ENCODE measurements at places on chromosomes 6 and 20.

DNA sequence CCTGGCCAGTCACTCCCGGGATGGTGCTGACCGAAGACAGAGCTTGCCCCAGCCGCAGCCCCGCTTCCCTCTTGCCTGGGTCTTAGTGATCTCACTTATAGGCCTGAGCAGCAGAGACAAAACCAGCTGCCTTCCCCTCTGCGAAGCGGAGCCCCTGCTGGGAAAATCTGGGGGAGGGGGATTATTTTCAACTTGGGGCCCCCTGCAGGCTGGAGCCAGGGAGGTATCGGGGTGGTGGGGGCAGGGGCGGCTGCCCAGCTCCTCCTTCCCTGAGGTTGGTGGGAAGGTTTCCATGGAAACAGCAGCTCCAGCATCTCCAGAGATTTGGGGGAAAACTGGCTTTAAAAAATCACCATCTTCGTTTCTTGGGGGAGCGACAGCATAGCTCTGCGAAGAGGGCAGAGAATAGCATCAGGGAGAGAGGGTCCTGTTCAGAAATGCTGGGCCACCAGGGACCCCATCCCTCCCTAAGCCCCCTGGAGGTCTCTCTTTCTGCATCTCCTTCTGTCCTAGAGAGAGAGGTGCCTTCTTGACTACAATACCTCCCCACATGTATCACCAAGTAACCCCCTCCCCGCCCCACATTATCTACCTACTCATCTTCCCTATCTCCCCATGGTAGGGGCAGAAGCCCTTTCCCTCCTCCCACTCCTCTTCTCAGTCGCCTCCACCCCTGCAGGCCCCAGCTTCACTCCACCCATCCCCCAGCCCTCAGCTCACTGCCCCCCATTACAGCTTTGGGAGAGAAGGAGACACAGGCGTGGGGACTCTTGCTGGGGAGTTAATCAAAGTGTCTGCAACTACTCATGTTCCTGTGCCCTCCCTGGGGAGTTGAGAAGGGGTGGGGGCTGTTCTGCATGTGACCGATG is 88.4 kb upstream of the CCDC167 start:
- no peak for DNase-seq

GRCh38 chr20:32538526-32538939 is 46.6 kb downstream of the NOL4L start:
- DNase-seq = no peak

GRCh38 chr20:54231036-54231435 is 23.1 kb downstream of the PFDN4 start:
- DNase-seq = no peak

DNA sequence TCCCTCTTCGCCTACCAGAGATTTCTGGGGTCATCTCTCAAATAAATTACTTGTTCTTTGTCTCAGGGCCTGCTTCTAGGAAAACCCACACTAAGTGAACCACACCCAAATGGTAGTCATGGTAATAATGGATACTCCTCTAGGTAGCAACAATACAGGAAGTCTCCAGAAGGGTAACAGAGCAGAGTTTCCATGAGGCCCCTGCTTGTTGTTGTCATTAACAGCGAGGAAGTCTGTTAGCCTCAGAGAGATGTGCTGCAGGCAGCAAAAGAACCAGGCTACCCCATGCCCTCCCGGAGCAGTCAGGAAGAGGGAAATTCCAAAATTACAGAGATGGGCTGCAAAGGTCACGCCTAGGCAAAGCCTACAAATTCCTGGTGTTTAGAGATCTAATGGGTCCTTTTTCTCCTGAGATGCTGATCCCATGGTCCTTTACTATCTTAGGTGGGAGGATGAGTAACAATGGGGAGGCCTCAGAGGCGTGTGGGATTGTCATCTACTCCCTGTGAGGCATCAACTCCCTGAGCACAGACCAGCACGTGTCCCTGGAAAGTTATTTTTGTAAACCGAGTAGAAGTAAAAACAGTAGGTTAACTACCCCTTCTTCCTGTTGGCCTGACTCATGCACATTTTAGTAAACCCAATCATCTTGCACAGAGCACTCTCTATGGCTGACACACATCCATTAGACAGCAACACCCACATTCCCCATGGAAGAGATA is 10.1 kb downstream of the ISM1 start:
- DNase-seq = no peak

- DNase-seq = no peak
Observed at GRCh38 chr20:37133952-37134351, 38.2 kb upstream of the RBL1 start.

DNA sequence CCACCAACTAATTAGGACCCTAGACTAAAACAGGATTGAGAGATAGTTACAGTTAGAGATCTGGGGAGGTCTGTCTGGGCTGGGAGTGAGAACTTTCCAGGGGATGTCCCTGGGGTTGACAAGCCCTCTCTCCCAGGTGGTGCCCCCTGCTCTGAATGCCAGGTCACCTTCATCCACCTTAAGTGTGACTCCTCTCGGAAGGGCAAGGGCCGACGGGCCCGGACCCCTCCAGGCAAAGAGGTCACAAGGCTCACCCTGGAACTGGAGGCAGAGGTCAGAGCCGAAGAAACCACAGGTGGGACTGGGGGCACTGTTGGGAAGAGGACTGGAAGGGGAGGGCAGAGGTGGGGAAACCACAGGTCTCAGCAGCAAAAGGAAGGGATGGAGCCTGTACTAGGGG is 17.0 kb upstream of the ZNF76 start:
- no peak for DNase-seq

GRCh38 chr6:119620846-119621555 is 271.4 kb upstream of the MAN1A1 start:
- DNase-seq = no peak

DNA sequence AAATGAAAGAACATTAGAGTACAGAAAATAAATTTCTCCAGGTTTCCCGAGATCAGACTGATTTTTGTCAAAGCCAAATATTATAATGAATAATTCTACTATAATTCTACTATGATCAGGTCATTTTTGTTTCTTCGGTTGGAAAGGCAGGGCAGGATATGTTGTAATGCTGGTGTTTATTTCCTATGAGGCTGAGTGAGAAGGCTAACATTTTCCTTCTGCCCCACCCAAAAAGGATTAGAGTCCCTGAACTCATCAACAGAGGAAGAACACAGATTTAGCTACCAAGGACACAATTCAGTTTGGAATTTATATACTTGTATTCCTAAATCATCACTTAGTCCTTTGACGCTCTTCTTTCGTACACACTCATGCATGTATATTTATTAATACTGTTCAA is 318.9 kb downstream of the SYNE1 start:
- DNase-seq = no peak

DNA sequence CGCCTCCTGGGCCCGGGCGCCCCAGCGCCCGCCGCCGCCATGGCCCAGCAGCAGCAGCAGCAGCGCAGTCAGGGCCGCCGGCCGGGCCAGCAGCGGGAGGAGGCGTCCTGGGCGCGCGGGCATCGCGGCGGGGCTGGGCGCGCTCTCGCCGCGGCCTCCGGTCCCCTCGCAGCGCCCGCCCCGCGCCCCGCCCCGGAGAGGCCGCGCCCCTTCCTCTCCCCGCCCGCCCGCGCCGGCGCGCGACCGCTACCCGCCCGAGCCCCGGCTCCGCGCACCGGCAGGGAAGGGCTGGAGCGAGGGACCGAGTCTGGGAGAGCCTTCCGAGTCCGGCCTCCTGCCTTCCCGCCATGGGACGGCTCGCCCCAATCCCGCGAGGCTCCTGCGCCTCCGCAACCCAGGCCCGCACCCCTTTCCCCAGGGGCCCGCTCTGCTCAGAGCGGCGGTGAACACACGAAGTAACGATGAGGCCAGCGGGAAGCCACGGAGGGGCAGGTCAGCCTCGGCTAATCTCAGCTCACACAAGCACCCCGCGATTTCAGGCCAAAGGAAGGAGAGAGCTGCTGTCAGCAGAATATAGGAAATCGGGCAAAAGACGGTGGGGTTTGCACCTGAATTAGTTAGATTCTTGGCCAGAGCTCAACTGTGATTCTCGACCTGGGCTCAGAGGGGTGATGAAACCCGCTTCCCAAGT is at the start of gene TXNDC5:
TSS of gene TXNDC5 (minus strand) at position 135 of the 691 bp plus-strand sequence. CDS start at position 123, 12 bp downstream.
- peak; percentile 83 for DNase-seq

DNA sequence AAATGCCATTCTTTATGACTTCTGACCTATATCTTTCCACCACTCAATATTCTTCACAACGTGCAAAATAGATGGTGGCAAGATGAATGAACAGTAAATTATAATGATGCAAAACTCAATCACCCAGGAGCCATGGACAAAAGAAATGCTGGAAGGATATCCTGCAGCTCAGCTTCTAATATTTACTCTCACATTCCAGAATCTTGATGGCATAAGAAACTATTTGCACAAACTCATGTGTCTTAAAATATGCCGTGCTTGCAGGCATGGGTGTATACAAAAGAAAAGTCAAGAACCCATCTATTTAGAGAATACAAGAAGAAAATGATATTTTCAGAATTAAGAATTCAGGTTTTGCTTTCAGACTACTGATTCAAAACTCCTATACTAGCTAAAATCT is 217.8 kb downstream of the SLC35F1 start:
- no peak for DNase-seq

DNA sequence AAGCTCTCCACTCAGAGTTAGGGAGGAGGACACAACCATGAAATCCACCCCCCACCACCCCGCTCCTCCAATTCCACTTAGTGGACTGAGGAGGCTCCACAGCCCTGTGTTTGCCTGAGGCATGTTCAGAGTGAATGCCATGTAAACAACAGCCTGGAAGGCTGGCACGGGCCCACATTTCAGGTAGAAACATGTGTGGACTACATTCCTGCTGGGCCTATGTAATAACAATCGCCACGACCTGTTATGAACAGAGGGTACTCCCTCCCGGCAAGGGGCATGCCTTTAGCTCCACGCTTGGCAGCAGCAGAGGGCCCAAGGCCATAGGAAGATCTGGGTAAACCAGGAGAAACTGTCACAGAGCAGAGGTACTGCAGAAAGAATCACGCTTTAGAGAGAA is 65.5 kb downstream of the ISM1 start:
- DNase-seq = no peak

DNA sequence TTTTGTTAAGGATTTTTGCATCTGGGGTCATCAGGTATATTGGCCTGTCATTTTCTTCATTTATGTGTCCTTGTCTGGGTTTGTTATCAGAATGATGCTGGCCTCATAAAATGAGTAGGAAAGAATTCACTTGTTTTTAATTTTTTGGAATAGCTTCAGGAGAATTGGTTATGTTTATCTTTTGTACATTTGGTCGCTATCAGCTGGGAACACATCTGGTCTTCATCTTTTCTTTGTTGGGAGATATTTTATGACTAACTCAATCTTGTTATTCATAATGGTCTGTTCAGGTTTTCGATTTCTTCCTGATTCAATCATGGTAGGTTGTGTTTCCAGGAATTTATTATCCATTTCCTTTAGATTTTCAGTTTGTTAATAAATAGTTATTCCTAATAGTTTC is 207.5 kb upstream of the ASCC3 start:
- DNase-seq = no peak

DNA sequence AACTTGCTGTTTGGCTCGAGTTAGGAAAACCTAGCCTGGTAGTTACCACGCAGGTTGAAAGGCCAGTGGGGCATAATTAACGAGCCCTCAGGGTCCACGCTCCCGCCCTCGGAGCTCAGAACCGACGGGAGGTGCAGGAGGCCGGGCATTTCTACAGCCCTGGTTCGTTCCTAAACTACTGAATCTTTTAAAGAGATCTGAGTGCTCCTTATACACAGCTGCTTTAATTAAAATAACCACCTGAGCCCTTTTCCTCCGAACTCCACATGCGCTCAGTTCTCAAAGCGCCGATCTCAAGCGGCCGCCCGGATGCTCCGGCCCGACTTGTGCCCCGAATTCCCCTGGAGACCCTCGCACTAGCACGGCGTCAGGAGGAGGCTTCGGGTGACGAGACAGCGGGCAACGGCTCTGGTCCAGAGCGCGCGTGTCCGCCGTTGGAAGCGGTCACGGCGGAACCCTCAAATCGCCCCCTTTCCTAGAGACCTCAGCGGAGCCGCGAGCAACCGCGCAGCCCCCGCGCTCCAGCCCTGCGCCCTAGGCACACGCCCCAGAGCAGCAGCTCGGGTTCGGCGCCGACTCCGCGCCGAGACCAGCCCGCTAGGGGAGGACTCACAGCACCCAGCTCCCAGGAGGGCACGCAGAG is 397 bp downstream of the WDR27 start:
- DNase-seq = no peak

- DNase-seq = peak; percentile 75
Observed at GRCh38 chr6:149963462-149964307, at the start of gene ULBP1. Gene ULBP1, plus strand, starts transcription at chr6:149963943. Its CDS starts 107 bp downstream, at chr6:149964050.

- DNase-seq = no peak
Observed at GRCh38 chr6:35780719-35781118, at the start of gene CLPSL1. Gene CLPSL1, plus strand, starts transcription at chr6:35781019. Its CDS starts 92 bp downstream, at chr6:35781111.

GRCh38 chr6:33758815-33759216 is 12.1 kb upstream of the IP6K3 start:
- DNase-seq = no peak

DNA sequence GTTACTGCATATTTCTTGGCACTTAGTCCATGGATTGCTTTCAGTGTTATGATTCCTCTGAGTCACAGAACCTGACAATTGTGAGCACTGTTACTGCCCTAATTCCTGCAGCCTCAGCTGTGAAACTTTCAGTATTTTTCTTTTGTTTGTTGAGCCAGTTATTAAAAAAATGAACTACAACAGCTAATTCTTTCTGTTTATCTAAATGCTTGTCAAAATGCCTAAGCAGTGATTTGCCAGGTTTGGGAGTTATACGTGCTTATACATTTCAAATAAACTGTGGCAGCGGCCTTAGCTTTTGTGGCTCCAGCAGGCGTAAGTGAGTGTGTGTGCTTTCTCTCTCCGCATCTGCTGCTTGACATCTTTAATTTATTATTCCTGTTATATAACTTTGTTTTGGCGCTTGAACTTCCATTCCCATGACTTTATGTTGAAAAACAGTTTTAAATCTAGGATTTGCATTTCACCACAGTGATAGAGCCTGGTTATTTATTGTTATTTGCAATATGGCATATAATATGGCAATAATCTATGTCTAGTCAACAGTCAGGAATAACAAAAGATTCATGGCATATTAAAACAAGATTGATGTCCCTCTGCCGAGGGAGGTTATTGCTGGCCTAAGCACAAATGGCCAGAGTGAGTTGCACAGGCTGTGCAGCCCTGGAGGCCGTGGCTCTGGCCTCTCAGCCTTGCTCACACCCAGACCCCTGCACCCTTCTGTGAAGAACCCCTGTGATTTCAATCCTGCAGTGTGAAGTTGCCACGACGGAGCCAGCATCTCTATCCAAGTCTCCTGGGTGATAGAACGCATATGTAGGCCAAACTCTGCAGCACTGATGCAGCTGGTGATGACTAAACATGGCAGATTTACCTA is 303.4 kb downstream of the THBS2 start:
- no peak for DNase-seq

- no peak for DNase-seq
Observed at GRCh38 chr20:45088247-45088646, 12.7 kb downstream of the KCNS1 start.

- DNase-seq = no peak
Observed at GRCh38 chr6:90025523-90026061, 131.3 kb downstream of the GJA10 start.

GRCh38 chr6:39302669-39303424 is 11.4 kb downstream of the KCNK17 start:
- peak; percentile 72 for DNase-seq

GRCh38 chr6:102749210-102749971 is 1355.9 kb downstream of the GRIK2 start:
- no peak for DNase-seq
